ENCODE measurements at places on chromosomes 16 and 17. TPM values are rescaled to one million over a fixed set of nuclear protein-coding genes. Genes with fewer than 3 reads are reported as not detected.

KRT33A gene
- total RNA-seq = not detected

CES5A gene
- not detected for total RNA-seq

DOK4 gene
- 10.2 TPM for total RNA-seq

CDH8 gene
- total RNA-seq = 38.7 TPM

IGSF6 gene
- total RNA-seq = not detected

PLA2G10 gene
- total RNA-seq = not detected

SOCS3 gene
- total RNA-seq = 38.3 TPM

WNK4 gene
- total RNA-seq = not detected

TMEM238L gene
- not detected for total RNA-seq

CCL11 gene
- total RNA-seq = not detected

PERCC1 gene
- not detected for total RNA-seq

BAHCC1 gene
- total RNA-seq = 5.7 TPM

KRT15 gene
- not detected for total RNA-seq

DNAH9 gene
- total RNA-seq = 0.05 TPM

CMTM4 gene
- total RNA-seq = 10.9 TPM

ZNF624 gene
- total RNA-seq = 5.2 TPM

COA3 gene
- total RNA-seq = 72.8 TPM

BMERB1 gene
- 29.5 TPM for total RNA-seq

ITGA2B gene
- total RNA-seq = 0.10 TPM

VMO1 gene
- total RNA-seq = not detected

IRF8 gene
- not detected for total RNA-seq

SNX20 gene
- 0.36 TPM for total RNA-seq

ACSM2A gene
- not detected for total RNA-seq

PPM1E gene
- total RNA-seq = 11.1 TPM

PRPSAP2 gene
- total RNA-seq = 30.3 TPM

CTF1 gene
- total RNA-seq = 4.2 TPM

DYNLRB2 gene
- total RNA-seq = not detected

KCNH6 gene
- not detected for total RNA-seq

PIGL gene
- 12.9 TPM for total RNA-seq

PPP1R27 gene
- total RNA-seq = 12.7 TPM

TP53TG3C gene
- total RNA-seq = not detected

TNP2 gene
- not detected for total RNA-seq

KRT12 gene
- not detected for total RNA-seq

TNK1 gene
- total RNA-seq = not detected

ADAD2 gene
- total RNA-seq = not detected

WFIKKN1 gene
- total RNA-seq = 0.70 TPM

SCN4A gene
- 105 TPM for total RNA-seq

MEOX1 gene
- 0.47 TPM for total RNA-seq

POLR2A gene
- 47.1 TPM for total RNA-seq

GINS3 gene
- 5.9 TPM for total RNA-seq

PRM2 gene
- total RNA-seq = not detected

AIPL1 gene
- total RNA-seq = not detected

RAB40B gene
- total RNA-seq = 45.5 TPM

CD19 gene
- total RNA-seq = not detected

TMEM204 gene
- not detected for total RNA-seq

MARVELD3 gene
- not detected for total RNA-seq

CCL8 gene
- not detected for total RNA-seq

OTOP3 gene
- not detected for total RNA-seq

ANKRD40CL gene
- total RNA-seq = not detected

TBC1D3C gene
- total RNA-seq = 1.2 TPM

ASPHD1 gene
- 4.0 TPM for total RNA-seq

ZPBP2 gene
- total RNA-seq = not detected

TBX21 gene
- not detected for total RNA-seq

TBC1D28 gene
- not detected for total RNA-seq

CA5A gene
- not detected for total RNA-seq

KIF18B gene
- 0.03 TPM for total RNA-seq

GINS2 gene
- 0.88 TPM for total RNA-seq

HYDIN gene
- total RNA-seq = 0.37 TPM

Measured in myocyte (in vitro differentiated cells).